ENCODE measurements at places on chromosomes 6 and 20. TPM values are rescaled to one million over a fixed set of nuclear protein-coding genes. Genes with fewer than 3 reads are reported as not detected.

Gene RAET1G
- total RNA-seq: not detected

Gene ZNF165
- total RNA-seq: 7.1 TPM

Gene HEBP2
- total RNA-seq: 78.5 TPM

Gene ATP6V1G2
- 4.5 TPM for total RNA-seq

Gene TFAP2B
- total RNA-seq: not detected

DNA sequence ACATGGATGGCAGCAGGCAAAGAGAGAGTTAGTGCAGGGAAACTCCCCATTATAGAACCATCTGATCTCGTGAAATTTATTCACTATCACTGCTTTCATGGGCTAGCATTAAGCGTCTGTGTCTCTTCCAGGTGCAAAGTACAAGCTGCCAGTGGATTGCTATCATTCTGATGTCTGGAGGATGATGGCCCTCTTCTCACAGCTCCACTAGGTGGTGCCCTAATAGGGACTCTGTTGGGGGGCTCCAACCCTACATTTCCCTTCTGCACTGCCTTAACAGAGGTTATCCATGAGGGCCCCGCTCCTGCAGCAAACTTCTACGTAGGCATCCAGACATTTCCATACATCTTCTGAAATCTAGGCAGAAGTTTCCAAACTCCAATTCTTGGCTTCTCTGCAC lies 347.8 kb upstream of the HS3ST5 start:
- no peak for DNase-seq

DNA sequence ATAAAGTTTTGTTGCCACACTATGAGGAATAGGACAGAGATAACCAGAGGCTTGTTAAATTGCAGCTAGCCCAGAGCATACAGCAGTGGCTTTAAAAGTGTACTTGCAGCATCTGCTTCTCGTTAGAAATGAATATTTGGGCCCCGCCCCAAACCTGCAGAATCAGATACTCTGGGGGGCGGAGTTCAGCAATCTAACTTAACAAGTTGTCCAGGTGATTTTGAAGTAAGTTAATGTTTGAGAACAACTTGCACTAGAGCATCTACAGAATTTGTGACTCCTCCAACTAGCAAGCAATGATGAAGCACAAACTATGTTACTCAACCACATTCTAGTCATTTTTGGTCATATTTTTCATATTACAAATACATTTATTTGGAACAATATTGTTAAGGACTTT lies 10.6 kb upstream of the SUPT3H start:
- no peak for DNase-seq

DNA sequence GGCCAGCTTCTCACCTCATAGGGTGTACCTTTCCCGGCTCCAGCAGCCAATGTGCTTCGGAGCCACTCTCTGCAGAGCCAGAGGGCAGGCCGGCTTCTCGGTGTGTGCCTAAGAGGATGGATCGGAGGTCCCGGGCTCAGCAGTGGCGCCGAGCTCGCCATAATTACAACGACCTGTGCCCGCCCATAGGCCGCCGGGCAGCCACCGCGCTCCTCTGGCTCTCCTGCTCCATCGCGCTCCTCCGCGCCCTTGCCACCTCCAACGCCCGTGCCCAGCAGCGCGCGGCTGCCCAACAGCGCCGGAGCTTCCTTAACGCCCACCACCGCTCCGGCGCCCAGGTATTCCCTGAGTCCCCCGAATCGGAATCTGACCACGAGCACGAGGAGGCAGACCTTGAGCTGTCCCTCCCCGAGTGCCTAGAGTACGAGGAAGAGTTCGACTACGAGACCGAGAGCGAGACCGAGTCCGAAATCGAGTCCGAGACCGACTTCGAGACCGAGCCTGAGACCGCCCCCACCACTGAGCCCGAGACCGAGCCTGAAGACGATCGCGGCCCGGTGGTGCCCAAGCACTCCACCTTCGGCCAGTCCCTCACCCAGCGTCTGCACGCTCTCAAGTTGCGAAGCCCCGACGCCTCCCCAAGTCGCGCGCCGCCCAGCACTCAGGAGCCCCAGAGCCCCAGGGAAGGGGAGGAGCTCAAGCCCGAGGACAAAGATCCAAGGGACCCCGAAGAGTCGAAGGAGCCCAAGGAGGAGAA lies 10.5 kb downstream of the GNAS-AS1 start:
- no peak for DNase-seq

GRCh38 chr6:91804981-91805380 lies 1218.1 kb upstream of the MAP3K7 start:
- DNase-seq: no peak

DNA sequence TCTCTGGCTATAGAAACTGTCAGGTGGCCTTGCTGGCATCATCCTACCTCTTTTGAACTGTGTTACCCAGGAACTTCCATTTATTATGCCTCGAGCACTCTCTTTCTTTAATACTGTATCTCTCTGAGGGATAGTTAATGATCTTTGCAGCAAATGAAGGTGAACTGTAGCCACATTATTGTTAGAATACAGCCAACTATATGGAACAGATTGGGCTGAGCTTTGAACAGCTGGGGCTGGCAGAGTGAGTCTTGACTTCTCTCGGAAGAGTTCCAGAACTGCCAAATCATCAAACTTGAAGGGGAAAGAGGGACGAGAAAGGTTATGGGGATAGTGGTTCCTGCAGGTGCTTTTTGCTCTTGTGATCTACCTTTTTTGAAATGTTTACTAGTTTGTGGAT lies 237.7 kb downstream of the PRL start:
- no peak for DNase-seq

- no peak for DNase-seq
Observed at GRCh38 chr6:130964808-130965604, 98.0 kb downstream of the EPB41L2 start.

DNA sequence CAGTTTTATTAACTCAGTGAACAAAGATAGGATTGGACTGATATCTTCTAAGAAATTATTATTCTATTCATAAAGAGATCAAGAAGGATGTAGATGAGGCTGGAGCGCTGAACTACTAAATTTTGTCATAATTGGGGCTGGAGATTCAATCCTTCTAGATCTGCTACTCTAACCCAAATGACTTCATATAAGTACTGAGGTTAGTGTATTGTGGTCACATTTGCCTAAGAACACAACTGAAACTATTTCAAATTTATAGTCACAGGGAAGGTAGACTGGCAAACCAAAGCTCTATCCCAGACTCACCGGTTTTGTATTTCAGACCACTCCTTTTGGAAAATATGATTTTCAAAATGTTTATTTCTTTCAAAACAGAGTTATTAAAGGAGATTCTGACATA lies 96.7 kb downstream of the BMP5 start:
- DNase-seq: no peak

- peak; percentile 13 for DNase-seq
Observed at GRCh38 chr6:73308712-73309534, 45.2 kb downstream of the DPPA5 start.

DNA sequence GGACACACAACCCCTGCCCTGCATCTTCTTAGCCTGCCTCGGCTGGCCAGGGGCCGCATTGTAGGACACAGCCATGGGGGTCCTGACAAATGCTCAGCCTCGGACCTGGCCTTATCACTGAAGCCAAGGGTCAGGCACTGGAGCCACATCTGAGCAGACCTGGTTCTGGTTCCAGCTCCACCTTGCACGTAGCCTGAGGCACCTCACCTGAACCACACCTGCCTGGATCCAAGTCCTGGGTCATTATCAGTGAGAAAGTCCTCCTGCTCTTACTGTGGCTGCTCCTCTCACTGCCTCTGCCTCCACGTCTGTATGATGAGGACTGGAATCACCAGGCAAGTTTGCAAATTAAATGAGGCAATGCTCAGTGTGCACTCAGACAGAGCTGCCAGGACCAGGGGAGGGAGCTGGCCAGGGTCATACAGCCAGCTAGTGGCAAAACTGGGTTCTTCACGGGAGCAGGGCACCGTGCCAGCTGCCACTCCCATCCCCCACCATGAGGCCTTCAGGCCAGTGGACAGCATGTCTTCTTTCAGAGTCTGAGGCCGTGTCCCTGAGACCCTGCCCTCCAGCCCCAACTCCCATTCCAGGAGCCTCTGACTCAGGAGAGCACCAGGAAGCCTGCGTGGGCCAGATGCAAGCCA lies 40.2 kb downstream of the MRPL14 start:
- no peak for DNase-seq

DNA sequence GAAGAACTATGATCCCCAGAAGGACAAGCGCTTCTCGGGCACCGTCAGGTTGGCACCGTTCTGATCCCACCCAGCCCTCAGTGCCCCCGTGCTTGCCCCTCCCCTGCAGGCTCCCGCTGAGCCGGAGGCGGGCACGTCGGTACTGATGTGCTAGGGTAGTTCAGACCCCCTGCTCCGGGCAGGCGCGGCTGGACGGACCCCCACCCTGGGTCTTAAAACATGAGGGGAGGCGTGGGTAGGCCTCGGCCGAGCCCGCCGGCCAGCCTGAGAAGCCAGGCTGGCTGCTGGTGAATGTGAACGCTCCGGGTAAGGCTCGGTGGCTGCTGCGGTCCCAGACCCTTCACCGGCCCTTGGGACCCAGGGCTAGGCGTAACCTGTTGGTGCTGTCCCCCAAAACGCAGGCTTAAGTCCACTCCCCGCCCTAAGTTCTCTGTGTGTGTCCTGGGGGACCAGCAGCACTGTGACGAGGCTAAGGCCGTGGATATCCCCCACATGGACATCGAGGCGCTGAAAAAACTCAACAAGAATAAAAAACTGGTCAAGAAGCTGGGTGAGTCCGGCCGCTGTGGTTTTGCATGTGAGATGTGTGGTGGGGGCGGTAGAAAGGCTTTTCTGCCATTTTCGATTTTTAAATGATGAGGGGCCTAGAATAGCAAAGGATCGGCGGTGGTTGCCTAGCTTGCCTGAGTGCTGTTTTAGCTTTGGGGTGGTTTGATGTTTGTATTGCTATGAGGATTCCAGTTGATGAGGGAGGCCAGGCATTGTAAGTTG lies 964 bp downstream of the RPL10A start:
- DNase-seq: no peak

All from mucosa of descending colon (tissue), 3 donors.